AML-193 (cell line): ENCODE measurements at places on chromosomes 3 and 15.

GRCh38 chr3:42035816-42036482, 55.2 kb upstream of the TRAK1 start:
- DNase-seq, result no peak

- DNase-seq, result no peak
Observed at GRCh38 chr15:56619887-56620286, 113.4 kb downstream of the ZNF280D start.

DNA sequence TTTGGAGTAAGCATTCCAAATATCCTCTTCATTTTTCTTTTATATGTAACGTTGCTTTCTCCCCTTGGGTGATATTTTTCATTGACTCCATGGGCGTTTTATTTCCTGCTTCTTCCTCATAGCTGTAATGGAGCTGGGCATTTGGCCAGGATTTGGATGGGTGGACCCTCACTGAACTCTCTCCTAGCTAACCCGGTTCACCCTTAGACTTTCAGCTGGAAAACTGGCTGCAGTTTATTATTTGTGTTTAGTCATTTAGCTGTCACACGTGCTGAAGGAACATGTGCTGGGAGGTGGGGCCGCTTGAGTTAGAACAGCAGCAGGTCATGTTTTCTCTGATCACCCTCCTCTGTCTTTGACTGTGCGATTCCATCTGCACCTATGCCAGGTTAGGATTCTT, 407.6 kb downstream of the ZIC1 start:
- no peak for DNase-seq

DNA sequence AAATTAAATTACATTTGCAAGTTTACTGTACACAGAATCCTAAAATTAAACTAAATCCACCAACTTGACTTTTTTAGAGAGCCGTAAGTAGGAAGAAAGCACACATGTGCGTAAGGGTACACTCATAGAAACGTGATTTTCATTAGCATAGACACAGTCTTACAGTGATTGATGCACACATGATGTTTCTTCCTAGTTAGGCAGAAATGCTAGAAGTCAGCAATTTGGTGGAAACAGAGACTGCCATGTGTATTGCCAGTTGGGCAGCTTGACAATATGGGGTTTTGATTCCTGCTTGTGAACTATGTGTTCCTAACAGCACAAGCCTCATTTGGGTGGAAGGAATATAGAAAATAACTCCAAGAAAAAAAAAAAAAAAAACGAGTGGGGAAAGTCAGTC, 878.5 kb downstream of the ROBO1 start:
- DNase-seq, result no peak

DNA sequence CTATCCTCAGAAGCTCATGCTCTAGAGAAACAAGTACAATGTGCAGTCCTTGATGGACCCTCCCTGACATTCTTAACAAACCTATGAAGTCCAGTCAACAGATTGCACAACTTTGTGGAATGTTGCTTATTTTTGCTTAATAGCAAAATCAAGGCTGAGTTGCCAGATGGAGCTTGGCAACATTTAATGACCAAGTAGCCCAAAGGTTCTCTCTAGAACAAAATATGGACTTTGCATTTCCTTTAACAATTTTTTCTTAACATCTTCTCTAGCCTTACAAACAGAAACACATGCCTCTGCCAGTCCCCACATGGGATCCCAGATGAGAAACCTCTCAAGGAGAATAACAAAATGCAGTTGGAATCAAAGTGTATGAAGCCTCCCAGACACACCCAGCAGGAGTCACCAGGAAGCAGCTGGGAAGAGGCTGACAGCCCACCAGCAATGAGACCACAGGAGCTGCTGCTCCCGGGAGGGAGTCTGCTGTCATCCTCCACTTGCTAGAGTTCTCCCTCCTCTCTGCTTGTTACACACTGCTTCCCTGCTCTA, 422.5 kb upstream of the CDIN1 start:
- DNase-seq, result no peak

DNA sequence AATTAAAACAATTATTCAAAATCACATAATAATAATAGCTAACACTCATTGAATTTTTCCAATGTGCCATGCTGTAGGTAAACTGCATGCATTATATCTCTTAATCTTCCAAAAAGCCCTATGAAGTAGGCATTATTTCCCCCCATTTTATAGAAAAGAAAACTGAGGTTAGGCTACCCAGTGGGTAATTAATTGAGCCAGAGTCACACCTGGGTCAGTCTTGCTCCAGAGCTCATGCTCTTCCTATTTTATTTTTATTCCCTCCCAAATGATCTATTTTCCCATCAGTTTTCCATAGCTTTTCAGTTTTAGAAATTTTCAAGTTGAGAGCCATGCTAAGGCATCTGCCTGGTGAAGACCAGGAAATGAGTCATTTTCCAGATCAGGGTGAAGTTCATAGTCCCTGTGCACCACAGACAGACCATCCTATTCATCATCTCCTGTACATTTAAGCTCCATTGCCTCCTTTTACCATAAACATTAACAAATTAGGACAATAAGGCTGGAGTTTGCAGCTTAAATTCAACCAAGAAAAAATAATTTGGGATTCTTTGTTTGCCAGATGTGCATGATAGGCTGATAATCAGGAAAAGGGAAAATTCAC, 417.3 kb downstream of the OTOL1 start:
- DNase-seq, result no peak

DNA sequence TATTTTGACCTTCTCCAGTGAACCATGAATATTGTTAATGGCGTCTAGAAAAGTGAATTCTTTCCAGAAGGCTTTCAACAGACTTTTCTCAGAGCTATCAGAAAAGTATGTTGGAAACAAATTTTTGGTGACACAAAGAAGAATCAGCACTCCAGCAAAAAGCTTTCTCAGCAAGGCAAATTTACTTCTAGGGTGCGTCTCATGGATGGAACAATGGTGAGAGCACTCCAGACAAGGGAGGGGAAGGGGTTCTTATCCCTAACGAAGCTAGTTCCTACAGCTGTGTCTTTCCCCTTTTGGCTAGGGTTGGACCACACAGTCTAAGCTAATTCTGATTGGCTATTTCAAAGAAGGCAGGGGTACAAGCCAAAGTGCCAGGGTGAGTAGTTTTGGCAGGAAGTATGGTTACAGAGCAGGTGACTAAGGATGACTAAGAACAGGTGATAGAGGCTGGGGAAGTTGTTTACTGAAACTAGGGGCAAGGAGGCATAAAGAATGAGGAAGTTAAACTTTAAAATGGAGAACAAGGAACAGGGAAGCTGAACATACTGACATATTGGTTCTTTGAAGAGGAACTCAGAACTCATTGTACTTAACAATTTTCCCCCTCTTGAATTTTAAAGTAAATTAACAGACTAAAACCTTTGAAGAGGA, 959.8 kb downstream of the NAALADL2 start:
- peak; percentile 16 for DNase-seq

DNA sequence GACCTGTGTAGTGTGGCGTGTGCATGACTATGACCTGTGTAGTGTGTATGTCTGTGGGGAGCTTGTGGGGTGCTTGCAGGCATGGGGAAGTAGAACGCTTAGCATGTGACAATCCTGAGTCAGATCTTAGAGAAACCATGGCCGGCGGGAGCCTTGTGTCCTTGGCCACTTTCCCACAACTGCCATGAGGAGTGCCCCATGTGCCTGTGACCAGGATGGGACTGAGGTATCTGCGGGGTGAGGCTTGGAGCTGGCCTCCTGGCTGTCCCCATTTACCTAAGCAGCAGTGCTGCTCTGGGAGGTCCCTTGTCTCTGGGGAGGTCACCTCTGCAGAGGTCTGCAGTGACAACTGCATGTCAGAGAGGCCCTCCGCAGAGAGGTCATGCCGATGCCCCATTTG, 23.6 kb downstream of the TRPM1 start:
- no peak for DNase-seq

- DNase-seq, result no peak
Observed at GRCh38 chr3:155420881-155421486, 127.5 kb upstream of the STRIT1 start.

GRCh38 chr15:23565395-23566070, at the start of gene MKRN3:
MKRN3 (plus strand) TSS chr15:23565674; CDS start chr15:23565783, 109 bp downstream.
- no peak for DNase-seq

- no peak for DNase-seq
Observed at GRCh38 chr3:180082699-180083098, 46.0 kb upstream of the PEX5L start.

DNA sequence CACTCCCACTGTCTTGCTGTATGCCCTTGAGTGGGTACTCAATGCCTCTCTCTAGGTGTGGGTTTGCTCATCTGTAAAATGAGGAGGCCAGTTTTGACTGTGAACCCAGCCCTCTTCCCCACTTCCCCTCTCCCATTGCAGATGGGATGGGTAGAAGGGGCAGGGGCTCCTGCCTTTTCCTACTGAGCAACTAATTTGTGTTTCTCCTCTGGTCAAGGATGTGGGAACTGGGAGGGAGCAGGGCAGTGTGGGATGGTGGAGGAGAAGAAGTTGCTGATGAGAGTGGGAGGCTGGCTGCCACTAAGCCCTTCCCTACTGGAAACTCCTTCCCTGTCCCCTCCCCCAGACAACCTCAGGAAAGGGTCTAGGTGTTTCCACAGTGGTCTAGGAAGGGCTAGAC, 20.1 kb upstream of the ANKDD1A start:
- no peak for DNase-seq

DNA sequence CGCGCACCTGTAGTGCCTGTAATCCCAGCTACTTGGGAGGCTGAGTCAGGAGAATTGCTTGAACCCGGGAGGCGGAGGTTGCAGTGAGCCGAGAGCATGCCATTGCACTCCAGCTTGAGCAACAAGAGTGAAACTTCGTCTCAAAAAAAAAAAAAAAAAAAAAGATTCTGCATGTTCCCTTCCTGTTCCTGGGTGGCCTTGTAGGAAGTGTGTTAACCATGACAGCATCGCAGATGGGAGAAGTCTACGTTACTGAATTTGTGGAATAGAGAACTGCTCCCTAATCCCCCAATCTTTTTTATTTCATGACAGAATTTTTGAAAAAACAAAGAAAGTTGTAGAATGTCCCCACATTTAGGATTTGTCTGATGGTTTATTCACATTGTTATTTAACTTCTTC, 45.4 kb downstream of the FOXL2 start:
- DNase-seq, result no peak
